Common myeloid progenitor, CD34-positive (primary cell): ENCODE measurements at places on chromosomes 13 and 19.

- no peak for DNase-seq
Measured at GRCh38 chr19:49430172-49430677, 5.0 kb downstream of the GFY start.

DNA sequence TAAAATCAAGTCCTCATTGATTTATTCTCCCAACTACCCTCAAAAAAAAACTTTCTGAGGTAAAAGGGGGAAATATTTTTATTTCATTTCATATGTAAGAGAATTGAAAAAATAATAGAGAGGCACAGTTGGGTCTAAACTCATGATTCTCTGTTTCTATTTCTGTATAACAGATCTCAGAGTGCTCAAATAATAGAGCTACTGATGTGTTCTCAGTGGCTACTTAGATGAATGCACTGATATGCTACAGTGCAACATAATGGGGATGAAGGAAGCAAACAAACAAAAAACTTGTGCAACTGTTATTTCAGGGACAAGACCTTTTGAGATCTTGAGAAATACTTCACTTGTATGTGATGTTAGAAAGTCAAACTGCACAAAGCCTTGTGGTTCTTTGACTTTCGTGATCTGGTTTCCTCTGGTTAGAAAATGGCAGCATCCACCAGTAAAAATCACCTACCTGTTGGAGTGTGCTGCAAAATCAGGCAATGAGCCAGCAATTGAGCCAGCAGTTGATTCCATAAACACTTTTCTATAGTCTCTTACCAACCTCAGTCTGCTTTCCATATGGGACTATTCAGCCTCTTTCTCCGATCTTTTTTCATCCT, 9.7 kb upstream of the DACH1 start:
- DNase-seq, result no peak

DNA sequence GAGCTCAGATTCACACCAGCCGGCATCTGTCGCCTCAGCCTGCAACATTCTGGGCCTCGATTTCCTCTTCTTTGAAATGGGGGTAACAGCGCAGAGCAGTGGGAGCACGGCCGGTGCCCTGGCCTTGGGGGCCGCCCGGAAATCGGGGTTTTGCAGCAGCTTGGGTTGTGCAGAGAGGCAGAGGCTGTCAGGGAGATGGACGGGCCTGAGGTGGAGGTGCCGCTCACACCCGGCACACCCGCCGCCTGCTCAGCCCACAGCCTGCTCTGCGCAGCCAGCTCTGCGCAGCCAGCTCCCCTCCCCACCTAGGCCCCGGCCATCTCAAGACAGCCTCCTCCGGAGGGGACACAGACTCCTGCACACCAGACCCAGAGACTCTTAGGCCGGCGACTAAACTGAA, 10.6 kb downstream of the KLF2 start:
- no peak for DNase-seq

DNA sequence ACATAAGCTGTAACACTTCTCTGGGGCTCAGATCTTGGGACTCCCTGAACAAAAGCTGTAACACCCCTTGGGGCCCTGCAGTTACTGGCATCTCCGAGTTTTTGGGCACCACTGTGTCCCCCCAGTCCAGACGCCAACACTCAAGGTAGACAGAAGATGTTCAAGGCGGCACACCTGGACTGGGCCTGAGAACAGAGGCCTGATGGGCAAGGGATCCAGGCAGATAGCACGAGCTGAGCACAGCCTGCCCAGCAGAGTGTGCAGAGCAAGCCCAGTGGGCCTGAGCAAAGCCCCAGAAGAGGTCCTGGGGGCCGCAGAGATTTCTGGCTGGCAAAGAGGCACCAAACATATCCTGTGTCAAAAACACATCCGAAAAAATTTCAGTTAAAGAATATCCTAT, 1163.3 kb upstream of the PRR20A start:
- no peak for DNase-seq

DNA sequence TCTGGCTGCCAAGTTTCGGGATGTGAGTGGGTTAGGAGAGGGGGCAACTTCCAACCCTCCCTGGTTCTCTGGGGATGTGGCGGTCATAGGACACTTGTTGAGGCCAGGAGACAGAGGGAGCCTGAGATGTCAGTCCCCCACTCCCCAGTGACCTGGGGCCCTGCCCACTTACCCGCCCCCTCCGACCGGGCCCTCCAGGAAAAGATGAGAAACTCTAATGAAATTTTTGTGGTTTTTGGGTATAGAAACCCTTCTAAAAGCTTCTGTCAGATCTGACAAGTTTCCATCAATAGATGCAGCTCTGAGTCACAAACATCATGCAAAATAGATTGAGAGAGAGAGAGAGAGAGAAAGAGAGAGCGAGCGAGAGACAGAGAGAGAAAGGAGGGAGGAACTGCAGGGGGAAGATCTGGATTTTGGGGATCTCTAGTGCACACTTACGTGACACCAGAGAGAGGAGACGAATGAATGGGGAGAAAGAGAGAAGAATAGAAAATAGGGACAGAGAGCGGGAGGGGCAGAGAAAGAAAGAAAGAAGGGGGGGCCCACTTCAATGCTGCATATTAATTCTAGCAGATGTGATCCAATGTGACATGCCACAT, 94.0 kb downstream of the PTPRS start:
- DNase-seq, result no peak

DNA sequence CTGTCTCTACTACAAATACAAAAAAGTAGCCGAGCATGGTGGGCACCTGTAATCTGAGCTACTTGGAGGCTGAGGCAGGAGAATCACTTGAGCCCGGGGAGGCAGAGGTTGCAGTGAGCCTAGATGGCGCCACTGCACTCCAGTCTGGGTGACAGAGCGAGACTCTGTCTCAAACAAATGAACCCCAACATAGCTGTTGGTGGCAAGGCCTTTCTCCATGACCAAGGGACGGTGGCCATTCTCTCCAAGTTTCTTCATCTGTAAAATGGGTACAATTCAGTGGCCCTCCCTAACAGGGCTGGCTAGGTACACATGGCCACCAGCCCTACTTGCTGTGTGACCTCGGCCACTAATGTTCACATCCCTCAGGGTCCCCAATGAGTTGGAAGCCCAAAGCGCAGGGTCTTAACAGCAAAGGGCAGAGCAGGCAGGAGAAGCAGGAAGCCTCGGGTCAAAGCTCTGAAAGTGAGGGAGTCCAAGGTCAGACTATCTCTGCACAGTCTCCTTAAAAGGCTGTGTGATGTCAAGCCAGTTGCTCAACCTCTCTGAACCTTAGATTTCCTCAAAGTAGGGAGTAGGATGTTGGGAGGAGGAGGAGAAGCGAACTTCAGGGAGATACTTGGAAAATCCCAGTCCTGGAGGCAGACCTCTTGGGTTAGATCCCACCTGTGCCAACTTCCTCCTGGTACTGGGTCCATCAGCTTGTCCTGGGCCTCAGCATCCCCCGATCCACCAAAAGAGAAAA, 2.7 kb downstream of the JUND start:
- DNase-seq, result peak; percentile 82

DNA sequence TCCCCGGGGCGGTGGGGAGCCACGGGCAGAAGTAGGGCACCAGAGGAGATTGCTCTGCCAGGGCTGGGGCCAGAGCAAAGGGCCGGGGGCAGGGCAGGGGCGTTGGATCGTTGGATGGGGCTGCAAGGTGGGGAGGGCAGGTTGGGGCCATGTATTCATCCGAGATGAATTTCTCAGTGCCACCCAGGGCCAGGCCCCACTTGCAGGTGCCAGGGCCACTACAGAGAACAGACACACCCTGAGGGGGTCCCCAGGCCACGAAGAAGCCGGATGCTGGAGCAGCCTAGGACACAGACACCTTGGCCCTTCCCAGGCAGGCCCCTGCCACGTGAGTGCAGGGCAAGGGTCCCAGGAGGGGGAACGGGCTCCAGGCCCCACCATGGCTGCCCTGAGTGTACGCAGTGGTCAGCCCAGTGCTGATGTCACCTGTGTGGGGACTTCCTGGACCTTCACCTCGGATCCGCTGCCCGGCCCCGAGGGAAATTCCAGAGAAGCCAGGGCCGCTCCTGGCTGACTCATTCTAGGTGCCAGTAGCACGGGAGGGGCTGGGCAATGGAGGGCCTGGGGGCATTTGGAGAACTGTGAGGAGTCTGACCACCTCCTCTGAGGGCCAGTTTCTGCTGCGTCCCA, 9.6 kb upstream of the SBNO2 start:
- DNase-seq, result no peak

- no peak for DNase-seq
Measured at GRCh38 chr13:31286930-31287329, 87.2 kb downstream of the B3GLCT start.

- DNase-seq, result no peak
Measured at GRCh38 chr19:43705729-43706128, 10.1 kb upstream of the IRGC start.

DNA sequence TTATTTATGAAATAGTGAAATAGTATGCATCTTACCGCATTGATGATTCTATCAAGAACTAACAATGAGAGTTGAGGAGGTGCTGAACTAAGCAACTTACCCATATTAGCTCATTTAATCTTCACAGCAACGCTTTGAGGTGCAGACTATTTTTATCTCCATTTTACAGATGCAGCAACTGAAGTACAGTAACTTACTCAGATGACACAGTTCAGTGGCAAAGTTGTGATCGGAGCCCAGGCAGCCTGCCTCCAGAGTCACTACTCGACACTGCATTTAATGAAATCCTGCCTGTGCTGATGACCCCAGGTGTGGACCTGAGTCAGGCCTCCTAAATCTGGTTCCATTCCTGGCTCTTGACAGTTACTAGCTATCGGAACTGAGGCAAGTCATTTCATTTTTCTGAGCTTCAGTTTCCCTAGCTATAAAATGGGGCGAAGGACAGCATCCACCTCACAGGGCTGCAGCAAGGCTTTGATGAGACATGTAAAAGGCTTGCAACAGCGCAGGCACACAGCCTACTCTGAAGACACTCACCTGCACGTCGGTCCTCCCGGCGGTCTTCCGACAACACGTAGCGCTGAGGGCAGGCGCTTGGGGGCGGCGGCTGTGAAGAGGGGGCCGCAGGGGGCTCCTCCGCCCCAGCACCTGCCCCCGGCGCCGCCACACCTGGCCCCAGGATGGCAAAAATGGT, 1.5 kb downstream of the MYPOP start:
- DNase-seq, result no peak

GRCh38 chr19:20664901-20665781, 3.8 kb upstream of the ZNF626 start:
- DNase-seq, result no peak

- peak; percentile 86 for DNase-seq
Measured at GRCh38 chr19:41426952-41427646, at the start of gene B3GNT8. B3GNT8 (minus strand) TSS chr19:41427374; CDS start chr19:41426778, 596 bp downstream.

DNA sequence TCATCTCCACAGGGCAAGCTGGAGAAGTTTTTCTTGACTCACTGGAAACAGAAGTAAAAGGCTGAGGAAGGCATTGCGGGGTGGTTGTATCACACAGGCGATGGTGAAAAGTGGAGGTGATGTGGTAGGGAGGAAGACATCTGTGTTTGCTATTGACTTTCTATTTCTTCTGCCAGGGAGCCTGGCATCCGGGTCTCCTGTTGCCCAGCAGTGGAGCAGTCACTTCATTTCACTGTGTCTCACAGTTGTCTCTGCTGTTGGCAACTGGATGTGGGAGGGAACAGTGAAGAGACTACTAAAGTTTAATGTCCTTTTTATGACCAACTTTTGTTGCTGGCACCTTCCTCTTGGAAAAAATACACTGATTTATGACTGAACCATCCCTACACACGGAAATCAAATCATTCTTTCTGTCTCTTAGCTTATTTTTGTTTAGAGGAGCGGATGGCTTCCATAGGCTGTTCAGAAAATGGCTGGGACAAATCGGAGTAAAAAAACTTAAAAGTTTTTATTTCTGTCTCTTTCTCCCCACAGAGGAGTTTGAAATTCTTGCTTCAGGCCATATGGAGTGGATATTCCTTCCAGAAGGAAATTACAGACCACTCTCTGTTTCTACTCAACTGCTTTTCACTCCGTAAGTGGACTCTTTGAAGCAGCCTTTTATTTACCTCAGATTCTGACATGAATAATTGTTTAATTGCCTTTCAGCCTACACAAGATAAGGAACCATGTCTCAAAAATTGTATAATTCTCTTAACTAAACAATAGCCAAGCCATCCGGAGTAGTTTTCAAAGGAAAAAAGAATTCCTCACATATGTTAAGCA, 23.8 kb upstream of the MEDAG start:
- no peak for DNase-seq

- DNase-seq, result no peak
Measured at GRCh38 chr13:74450964-74451363, 316.8 kb upstream of the KLF12 start.

GRCh38 chr19:35265900-35266519, 2.8 kb upstream of the USF2 start:
- DNase-seq, result no peak

DNA sequence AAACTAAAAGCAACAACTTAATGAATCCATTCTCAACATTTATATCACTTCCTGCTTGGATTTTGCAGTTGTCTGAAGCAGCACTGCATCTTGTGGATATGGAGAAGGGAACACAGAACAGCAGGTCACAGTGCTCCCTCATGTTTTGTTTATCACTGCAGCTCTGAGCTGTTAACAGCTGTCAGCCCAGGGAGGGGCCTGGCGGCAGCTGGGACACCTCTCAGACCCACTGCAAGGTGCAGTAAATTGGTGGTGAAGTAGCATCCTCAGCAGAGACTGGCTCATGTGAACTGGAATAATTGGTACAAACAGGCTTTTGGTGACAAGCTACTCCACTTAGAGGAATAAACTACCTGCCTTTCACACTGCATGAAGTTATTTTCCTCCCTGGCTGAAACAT, 170.4 kb downstream of the LIG4 start:
- DNase-seq, result no peak

DNA sequence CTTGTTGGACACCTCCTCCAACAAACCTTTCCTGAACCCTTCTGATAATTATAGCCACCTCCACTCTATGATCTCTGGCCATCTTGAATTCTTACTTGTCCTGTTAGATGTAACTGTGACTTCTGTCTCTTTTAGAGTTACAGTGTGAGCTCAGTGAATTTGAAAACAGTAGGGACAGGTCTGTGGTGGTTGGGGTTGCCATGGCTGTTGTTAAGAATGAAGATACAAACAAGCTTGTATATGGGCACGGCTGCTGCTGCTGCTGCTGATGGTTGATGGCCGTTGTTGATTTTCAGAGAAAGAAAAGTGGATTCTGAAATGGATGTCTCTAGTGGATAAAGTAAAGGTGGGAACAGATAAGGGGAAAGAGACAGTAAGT, 101.5 kb downstream of the STARD13 start:
- no peak for DNase-seq

- peak; percentile 31 for DNase-seq
Measured at GRCh38 chr13:106566641-106567473, 1.1 kb downstream of the ARGLU1 start.

- no peak for DNase-seq
Measured at GRCh38 chr13:69820180-69820579, 287.4 kb upstream of the ATXN8OS start.

- no peak for DNase-seq
Measured at GRCh38 chr13:93797463-93797862, 570.9 kb downstream of the GPC6 start.

DNA sequence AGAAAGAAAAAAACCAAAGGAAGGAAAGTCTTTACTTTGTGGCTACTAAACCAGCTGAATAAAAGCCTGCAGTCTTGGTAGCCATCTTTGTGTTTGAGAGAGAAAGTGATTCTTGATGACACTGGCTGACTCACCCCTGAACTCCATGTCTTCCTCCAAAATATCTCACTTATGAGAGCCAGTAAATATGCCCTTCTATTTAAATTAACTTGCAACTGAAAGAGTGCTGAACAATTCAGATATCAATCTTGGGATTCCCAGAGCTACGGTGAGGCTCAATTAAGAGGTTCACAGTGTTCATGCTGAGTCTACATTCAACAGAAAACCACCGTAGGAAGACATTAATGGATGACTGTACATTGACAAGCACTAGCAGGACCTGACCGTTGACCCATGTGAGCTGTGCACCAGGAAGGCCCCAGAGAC, 57.9 kb downstream of the KCTD12 start:
- DNase-seq, result no peak
